ENCODE measurements at places on chromosomes 7 and 10. TPM values are rescaled to one million over a fixed set of nuclear protein-coding genes. Genes with fewer than 3 reads are reported as not detected.

Gene ANKRD30A
- not detected for total RNA-seq

Gene ZCWPW1
- 2.7 TPM for total RNA-seq

DNA sequence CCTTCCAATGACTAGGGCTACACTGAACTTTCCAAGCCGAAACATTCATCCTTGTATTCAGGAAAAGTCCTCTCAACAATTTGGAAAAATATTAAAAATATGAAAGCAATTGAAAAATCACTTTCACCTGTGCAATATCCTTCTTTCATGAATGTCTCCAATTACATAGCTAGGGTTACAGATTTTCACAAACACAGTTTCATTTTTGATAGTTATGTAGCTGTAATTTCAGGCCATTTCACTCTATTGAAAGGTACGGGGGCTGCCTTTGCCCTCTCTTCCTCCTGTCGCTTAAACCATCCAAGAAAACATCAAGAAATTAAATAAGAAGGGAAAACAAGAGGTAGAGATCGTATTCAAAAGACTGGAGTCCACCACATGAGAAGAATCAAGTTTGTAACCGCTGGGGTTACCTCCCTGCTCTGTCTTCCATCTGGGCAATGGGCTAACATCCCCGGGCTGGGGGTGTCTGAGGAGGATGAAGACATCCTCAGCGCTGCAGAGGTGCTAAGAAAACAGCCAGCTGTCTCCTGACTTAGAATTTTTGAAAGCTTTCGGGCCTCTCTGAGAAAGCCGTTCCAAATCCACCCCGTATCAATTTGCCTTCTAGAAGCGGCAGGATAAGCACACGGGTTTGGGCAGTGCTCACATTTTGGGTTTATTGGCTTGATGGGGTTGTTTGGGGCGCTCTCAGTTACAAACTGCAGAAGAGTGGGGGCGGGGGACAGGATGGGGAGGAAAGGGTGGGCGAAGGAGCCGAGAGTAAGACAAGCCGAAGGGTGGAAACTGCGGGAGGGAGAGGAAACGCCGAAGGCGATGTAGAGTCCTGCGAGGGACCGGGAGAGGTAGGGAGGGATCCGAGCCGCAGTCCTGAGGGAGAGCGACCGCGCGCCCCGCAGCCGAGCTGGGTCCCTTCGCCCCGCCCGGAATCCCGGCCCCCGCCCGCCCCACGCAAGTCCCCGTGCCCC is 24.3 kb upstream of the VAX1 start:
- DNase-seq: no peak

GRCh38 chr7:6615723-6616555 is 529 bp downstream of the ZNF853 start:
- DNase-seq: no peak

DNA sequence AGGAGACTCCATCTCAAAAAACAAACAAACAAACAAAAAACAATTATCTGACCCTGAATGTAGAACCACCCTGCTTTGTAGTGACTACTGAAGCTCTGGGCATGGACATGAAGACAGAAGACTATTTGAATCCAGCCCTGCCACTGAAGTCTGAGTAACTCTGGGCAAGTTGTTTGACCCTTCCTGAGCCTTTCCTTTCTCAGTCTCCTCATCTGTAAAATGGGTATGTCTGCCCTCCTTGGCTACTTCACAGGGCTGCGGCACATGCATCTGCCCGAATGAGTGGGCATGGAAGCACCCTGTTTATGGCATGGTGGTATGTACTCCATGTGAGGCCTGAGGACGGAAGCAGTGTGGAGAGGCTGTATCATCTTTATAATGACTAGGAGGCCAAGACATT is 22.2 kb upstream of the MALSU1 start:
- DNase-seq: no peak

- no peak for DNase-seq
These were observed 8.8 kb downstream of the GSTO2 start for GRCh38 chr10:104277785-104278184.

- no peak for DNase-seq
These were observed 58.0 kb downstream of the IPMK start for GRCh38 chr10:58209669-58210068.

GRCh38 chr7:80027611-80028173 is 106.9 kb upstream of the GNAI1 start:
- no peak for DNase-seq

DNA sequence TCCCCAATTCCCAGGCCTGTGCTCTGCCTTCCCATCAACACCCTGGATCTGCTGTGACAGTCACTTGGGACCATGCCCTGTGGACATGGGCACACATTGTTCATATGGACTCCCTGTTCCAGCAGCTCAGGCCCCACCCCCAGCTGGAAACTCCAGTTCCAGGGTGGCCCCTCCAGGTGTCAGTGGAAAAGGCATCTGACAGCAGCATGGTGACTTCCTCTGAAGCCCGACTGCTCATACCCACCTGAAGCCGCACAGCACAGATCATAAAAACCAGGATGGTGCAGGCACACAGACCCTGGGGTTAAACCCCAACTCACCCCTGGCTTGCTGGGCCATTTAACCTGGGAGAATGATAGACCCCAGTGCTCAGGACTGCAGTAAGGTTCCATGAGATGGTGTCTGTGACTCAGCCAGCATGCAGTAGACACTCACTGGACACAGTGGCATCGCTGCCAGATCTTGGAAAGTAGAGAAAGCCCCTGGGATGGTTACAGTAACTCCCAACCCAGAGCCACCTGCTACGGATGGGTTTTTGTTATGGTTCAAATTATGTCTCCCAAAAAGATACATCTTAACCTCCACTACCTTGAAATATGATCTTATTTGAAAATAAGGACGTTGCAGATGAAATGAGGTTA is 72.6 kb upstream of the NANOS1 start:
- DNase-seq: no peak

Measured in activated CD4-positive, alpha-beta memory T cell treated with anti-CD3 and anti-CD28 coated beads, Interleukin-2, amount 10 ng/mL, durations not matched to agents 7 days and 5 days (primary cell).